ENCODE measurements at places on chromosomes 6 and 20. TPM values are rescaled to one million over a fixed set of nuclear protein-coding genes. Genes with fewer than 3 reads are reported as not detected.

The OTOR gene
- not detected for total RNA-seq

The SLC35F1 gene
- not detected for total RNA-seq

The PLN gene
- not detected for total RNA-seq

DNA sequence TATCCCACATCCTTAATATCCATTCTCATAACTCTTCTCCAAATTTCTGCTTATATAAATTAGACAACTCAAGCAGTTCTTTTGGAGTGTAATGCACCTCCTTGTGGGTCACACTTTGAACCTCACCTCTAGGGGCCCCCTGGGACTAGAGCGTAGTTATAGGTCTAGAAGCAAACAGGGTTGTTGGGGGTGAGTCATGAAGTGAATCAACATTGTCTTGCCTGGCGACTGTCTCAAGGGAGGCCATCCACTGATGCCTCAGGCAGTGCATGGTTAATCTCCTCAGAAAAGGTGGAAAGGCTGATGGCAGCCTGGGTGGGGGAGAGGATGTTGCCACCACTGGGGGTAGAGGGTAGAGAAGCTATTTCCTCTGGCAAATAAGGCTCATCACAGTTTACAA, 129.1 kb downstream of the TNFRSF21 start:
- no peak for DNase-seq

DNA sequence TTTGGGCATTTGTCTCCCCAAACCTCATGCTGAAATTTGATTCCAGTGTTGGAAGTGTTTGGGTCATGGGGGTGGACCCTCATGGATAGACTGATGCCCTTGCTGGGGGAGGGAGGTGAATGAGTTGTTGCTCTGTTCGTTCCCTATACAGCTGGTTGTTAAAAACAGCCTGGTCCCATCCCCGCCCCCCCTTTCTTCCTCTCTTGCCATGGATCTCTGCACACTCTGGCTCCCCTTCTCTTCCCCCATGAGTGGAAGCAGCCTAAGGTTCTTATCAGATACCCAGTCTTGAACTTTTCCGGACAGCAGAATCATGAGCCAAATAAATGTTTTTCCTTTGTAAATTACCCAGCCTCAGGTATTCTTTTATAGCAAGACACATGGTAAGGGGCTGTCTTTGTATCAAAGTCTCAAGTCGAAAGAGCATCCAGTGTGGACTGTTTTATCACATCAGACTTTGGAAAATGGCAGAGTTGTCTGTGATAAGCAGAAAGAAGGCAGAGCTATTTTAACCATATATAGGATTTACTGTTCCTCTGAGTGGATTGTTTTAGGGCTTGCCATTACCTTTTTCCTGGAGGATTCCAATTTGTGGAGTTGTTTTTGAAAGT, 31.2 kb downstream of the SLC9A8 start:
- DNase-seq, result no peak

Data from activated T-helper 2 cell treated with anti-CD3 and anti-CD28 coated beads, Interferon-gamma antibody, Interleukin-2, Interleukin-4, amounts not matched to agents 10 μg/mL and 5 μg/mL and 100 μg/mL, durations not matched to agents 14 hours and 24 hours and 36 hours (primary cell).